HL-60 (cell line): ENCODE measurements at places on chromosomes 6 and 20.

GRCh38 chr6:40349901-40350746 is 237.0 kb downstream of the LRFN2 start:
- no peak for DNase-seq

GRCh38 chr6:88910922-88911778 is 52.3 kb downstream of the RNGTT start:
- no peak for DNase-seq

DNA sequence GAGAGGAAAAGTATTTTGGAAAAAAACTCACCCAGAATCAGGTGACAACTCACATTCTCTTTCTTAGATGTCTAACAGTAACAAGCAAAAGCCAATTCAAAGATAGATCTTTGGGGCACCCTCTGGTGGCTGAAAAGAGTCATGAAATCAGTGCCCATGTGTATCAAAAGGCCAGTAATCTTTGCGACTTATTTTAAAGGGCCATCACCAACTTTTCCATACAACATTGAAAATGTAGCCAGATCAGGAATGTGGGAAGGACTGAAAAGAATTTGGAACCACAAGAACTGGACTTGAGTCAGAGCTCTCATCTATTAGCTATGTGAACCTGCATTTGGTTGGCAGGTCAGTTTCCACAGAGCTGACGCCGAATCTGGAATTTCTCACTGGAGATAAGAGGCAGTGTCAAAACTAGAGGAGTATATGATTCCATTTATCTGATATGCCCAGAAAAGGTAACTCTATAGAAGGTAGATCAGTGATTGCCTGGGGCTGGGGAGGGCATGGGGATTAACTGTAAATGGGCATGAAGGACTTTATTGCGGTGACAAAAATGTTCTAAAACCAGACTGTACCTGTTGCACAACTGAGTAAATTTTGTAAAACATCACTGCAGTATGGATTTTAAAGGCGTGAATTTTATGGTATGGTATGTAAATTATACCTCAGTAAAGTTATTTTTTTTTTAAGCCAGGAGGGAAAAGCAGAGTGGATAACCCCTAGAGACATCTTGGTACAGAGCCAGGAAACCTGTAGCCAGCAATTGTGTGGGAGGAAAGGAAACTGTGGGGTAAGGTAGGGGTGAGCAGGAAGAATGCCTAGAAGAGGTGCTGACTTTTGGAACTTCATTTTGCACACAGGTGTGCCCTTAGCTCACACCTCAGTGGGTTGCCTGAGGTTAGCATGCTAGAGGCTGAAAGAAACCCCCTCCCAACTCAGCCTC is 117.1 kb upstream of the ASF1A start:
- DNase-seq: peak; percentile 13

GRCh38 chr6:16527691-16528090 is 233.6 kb downstream of the ATXN1 start:
- no peak for DNase-seq

DNA sequence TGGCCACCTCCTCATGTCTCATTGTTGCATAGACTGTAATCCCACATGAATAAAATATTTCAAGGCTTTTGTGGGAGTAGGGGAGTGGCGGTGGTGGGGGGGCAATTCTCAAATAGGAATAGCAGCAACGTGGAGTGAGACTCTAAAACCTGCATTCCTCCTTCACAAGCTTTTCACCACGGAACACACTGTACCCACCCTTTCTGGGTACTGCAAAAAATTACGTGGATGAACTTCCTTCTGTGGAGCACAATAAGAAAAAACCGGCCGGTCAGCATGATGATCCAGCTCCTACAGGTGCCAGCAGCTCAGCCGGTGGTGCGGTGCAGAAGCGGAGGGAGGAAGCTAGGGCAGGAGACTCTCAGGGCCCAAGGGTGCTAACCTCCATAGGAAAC is 930 bp upstream of the RRAGD start:
- DNase-seq: peak; percentile 30

GRCh38 chr6:146041282-146041681 is 12.4 kb downstream of the GRM1 start:
- DNase-seq: no peak

GRCh38 chr6:53309059-53309900 is 39.5 kb downstream of the ELOVL5 start:
- no peak for DNase-seq

DNA sequence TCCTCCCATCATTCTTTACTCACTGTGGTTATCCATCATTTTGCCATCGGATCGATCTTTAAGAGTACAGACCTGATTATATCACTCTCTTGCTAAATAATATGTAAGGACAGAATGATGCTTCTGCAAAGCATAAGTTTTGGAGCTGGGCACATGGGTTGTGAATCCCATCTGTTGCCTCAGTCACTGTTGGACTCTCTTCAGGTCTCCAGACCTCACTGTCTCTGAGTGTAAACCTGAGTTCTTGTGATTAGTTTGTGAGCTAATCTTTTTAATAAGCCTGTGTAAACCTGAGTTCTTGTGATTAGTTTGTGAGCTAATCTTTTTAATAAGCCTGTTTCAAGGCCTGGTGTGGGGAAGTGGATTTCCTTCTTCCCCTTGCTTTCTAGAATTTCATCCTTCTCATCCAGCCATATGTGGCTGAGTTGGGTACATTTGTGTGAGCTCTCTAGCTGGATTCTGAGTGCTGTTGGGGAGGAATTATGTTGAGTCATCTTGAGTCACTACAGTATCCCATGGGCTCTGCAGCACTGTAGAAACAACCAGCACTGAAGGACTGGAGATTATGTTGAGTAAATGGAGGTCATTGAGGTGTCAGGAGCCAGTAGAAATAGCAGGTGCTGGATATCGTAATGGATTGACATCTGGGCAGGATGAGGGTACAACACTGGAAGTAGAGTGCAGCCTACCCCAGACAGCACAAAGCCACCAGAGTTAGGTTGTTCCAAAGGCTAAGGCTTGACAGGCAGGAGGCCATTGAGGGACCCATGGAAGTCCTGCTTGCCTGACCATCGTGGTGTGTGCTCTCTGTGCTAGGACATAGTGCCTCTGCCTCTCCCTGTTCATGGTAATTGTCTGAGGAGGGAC is 52.4 kb downstream of the SCAND1 start:
- no peak for DNase-seq

DNA sequence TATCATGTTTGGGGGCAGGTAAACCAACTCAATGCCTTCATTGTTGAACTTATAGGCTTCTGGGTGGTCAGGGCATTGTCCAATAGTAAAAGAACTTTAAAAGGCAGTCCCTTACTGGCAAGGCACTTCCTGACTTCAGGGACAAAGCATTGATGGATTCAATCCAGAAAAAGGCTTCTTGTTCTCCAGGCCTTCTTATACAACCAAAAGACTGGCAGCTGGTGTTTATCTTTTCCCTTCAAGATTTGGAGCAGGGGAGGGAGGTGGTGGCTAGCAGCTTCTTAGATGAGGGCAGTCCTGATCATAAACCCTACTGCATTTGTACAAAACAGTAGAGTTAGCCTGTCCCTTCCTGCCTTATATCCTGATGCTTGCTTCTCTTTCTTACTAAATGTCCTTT is 57.5 kb downstream of the NCOA3 start:
- DNase-seq: no peak

GRCh38 chr6:120363429-120363828 is 970.9 kb downstream of the TBC1D32 start:
- DNase-seq: no peak

- no peak for DNase-seq
Observed at GRCh38 chr6:47286301-47286700, 23.4 kb downstream of the TNFRSF21 start.

DNA sequence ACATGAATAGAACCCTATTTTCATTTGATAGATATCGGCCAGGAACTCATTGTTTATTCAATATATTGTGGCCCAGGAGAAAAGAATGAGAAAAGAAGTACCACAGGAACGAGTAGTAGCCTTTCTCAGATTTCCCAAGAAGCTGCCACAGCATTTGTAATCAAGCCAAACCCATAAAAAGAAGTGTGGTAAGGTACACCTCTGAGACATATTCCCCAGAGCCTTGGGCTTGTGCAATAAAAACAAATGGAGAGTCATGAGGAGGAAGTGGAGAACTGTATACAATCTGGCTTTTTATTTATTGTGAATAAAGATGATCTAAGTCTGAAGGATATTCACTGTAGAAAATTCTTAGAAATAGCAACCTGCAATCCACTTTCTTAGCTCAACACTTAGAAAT is 36.7 kb downstream of the KIF6 start:
- DNase-seq: peak; percentile 54

DNA sequence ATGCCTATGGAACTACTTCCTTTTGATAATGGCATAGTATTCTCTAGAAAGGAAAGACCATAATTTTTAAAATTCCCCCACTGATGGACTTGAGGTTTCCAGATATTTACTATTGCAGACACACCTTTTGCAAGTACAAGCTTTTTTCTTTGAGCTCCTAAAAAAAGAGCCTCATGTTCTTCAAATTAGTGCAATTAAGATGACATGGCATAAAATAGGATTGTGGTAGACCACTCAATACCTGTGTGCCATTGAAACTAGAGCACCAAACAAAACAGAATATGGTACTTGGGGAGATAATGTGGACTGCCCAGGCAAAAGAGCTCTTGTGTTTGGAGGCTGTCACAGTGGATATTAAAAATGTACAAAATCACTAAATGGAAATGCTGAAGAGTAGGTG is 19.0 kb upstream of the LAMA2 start:
- DNase-seq: no peak

DNA sequence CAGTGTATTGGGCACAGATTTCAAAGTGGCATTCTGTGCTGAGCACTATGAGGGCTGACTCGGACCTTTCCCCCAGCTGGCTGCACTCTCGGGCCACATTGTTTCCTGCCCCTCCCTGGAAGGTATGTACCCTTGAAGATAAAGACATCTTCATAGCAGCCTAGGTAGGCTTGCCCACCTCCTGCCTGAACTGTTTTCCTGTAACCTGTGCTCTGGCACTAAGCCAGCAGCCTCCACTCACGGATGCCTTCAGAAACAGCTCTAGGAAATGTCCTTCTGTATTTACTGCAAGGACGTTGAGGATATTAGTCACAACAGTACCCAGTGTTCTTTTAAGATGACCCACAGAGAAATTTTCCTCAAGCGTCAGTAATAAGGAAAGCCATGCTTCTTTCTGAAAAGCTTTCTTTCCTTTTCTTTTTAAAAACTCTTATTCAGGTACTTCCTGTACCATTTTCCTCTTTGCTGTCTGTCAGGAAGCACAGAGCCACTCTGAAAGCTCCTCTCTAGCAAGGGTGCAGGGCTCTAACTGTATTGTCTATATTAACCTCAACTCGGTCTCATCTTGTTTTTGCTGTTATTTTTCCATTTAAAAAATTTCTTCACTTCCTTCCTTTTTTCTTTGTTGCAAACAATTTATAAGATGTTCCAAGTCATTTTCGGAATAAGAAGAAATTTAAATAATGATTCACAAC is 43.5 kb downstream of the TTI1 start:
- DNase-seq: peak; percentile 31
